Glomerular endothelial cell (primary cell): ENCODE measurements at places on chromosomes 2 and 18.

DNA sequence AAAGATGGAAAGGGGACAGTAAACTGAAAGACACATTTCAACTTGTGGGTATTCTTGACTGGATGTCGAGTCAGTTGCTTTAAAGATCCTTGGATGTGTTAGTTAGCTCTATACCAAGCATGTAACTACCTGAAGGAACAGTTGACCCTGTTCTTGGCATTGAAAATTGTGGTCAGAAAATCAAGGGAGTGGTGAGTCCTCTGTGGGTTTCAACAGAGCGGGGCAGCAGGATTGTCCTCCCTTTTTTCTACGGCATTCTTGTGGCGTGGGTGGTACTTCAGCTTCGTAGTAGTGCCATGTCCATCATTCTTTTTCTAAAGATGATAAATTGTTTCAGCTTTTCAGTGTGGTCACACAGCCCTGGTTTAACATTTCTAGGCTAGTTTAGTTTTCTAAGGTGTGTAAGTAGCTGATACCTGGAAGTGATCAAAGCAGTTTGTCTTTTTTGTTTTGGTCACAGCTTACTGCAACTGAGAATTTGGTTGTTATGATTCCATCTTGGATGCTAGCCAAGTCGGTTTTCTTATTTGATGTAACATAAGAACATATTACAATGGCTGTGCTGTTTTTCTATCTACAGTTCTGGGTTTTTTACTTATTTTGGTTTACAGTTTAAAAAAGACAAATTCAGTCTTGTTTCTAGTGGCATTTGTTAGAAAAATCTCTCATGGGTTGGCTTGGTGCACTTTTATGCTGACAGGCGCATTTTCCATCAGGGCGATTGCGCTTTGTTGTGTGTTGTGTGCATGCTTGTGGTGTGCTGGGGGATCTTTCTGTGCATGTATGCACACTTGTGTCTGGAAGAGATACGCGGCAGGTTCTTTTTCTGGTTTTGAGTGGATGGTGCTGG, 84.7 kb downstream of the ZNF407 start:
- DNase-seq, result no peak

- DNase-seq, result no peak
Observed at GRCh38 chr18:57585855-57586250, 649 bp downstream of the FECH start.

GRCh38 chr2:208713066-208713745, 306.6 kb downstream of the PTH2R start:
- DNase-seq, result no peak

- DNase-seq, result no peak
Observed at GRCh38 chr2:149645391-149645790, 57.8 kb upstream of the MMADHC start.

DNA sequence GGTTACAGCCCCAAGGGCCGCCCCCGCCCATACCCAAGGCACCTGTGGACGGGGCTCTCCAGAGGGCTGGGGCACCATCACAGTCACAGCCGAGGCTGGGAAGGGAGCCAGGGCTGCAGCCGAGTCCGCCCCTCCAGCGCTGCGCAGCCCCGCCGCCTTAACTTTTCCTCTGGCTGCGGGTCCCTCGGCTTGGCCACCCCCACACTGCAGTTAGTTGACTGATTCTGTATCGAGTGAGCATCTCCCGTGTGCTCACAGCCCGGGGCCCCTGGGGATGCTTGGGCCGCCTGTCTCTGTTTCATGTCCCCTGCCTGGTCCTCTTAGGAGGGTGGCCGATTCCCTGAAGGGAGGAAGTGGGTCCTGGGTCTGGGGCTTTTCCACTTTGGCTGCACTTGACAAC, 33.7 kb downstream of the EMILIN2 start:
- DNase-seq, result no peak
